SHP77 (cell line): ENCODE measurements at places on chromosomes 5 and 9.
A peak's percentile ranks its signal among the peaks of the same experiment; 100 is the strongest.

DNA sequence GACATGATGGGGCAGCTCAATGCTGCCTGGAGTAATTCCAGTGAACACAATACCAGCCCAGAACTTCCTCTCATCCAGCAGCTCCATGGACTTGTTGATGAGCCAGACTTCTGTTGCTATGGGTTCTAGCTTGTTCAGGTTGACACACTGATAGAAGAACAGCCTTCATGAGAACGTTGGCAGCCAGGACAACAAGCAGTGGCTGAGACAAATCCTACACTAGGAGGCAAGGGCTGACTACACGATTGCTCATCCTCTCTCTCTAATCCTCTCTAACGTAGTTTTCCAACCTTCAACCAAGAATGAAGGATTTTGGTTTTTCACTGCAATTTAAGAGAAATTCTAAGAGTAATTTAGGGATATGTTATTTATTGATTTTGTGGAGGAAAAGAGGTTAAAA is 67.8 kb downstream of the NIPSNAP3B start:
- DNase-seq: no peak

- no peak for DNase-seq
These were observed 48.4 kb upstream of the FUBP3 start for GRCh38 chr9:130530938-130531337.

DNA sequence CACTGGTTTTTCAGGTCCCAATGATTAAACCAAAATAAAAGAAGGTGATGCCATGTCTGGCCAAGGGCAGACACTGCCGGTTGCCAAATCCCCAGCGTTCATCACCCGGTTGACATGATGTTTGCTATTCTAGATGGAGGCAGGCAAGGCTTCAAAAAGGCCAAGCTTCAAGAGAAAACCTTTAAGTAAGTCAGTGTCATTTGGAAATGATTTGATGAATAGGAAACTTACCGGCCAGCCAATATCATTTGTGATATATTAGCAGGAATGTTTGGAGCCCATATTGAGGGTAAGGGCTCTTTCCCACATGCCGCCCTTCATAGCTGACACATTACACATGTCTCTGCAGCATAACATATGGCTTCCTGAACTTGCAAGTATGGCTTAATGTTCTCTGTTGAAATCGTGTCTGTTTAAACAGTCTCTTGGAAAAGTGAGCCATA is 89.5 kb upstream of the TTC23L start:
- no peak for DNase-seq

- no peak for DNase-seq
These were observed 859 bp upstream of the GRIA1 start for GRCh38 chr5:153489611-153490010.

DNA sequence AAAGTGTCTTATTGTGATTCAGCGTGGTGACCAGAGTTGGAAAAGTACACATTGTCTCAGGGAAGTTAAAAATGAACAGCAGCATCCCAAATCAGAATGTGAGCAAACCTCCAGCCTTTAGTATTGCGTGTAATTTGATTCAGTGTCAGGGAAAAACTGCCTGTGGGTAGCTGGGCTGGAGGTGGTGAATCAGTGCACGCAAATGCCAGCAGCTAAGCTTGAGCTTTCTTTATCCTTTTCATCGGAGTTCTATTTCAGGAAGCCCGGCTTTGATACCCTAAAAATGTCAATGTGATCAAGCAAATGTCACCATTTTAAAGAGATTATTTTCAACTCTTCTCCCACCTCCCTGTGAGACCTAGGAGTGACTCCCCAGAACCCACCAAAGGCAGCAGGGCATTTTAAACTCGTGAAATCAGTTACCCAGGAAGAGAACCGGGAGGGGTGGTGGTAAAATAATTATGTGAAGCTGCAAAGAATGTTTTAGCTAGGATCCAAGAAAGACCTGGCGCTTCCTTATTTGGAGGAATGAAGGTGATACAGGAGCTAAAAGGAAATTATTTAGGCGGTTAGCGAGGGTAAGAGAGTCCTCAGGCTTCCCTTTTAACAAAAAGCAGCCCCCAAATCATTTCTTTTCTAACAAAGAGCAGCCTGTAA is 25.7 kb upstream of the C5orf47 start:
- DNase-seq: no peak

DNA sequence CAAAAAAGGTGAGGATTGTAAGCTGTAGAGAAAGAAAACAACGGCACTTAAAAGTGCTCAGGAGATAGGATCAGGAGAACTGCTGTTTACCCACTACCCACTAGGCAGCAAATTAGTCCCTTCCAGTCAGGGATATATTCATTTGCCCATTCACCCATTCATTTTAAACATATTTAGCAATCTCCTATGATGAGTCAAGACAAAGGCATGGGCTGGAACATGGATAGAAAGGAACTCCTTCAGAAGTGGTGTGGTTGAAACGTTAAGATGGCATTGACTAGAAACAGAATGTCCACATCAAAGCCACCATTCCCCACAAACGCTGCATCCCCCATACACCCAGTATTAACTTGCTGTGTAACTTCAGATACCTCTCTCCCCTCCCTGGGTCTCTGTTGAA is 225.7 kb downstream of the ASTN2 start:
- no peak for DNase-seq

DNA sequence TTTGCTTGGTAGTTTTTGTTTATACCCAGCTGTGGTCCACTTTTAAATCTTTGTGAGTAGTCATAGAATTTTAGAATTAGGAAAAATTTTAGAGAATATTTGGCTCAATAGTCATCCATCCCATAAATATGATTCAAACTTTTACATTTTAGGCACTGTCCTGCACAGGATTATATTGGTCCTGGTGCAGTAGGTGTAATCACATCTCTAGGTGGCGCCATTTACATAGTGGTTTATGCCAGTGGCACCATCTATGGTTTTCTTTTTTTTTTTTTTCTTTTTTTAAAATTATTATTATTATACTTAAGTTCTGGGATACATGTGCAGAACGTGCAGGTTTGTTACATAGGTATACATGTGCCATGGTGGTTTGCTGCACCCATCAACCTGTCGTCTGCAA is 260.7 kb upstream of the KCNN2 start:
- DNase-seq: peak; percentile 8

GRCh38 chr5:93249651-93250289 is 331.2 kb downstream of the NR2F1-AS1 start:
- DNase-seq: peak; percentile 14
